Activated CD4-positive, alpha-beta T cell treated with anti-CD3 and anti-CD28 coated beads for 24 hours (primary cell): ENCODE measurements at places on chromosomes 5 and 9.

GRCh38 chr5:148376198-148376597 is 7.6 kb upstream of the FBXO38 start:
- DNase-seq: no peak

DNA sequence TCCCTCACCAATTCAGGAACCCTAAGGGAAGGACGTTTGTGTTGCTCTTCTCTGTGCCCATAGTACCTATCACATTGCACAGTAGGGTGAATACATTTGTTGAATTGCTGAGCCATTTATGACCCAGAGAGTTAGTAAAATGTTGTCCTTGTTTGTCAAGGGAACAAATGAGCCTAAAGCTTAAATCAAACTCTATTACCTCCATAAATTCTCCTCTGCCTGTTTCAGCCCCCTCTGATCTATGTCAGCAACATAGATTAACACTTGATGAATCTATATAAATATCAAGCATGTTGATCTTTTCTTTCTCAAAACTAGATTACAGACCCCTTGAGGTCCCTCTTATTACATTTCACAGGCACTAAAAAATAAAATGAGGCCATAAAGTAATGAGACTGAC is 7.1 kb downstream of the SLC1A1 start:
- DNase-seq: no peak

GRCh38 chr9:109520475-109521132 is 22.5 kb upstream of the PTPN3 start:
- peak; percentile 27 for DNase-seq

DNA sequence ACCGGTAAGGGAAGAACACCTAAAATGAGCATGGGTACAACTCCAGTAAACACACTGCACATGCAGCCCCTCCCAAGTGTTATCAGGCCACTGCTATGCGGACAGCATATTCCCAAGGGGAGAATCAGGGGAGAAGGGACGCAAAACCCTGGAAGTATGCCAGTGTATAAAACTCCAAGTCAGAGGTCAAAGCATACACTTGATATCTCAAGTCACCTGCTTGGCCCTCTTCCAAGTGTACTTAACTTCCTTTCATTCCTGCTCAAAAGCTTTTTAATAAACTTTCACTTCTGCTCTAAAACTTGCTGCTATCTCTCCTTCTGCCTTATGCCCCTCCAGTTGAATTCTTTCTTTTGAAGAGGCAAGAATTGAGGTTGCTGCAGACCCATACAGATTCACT is 408.1 kb downstream of the HTR1A start:
- no peak for DNase-seq

GRCh38 chr9:110606179-110606790 is 26.7 kb upstream of the SVEP1 start:
- DNase-seq: no peak

- DNase-seq: no peak
Measured at GRCh38 chr9:113598883-113599282, 135.4 kb downstream of the RGS3 start.

DNA sequence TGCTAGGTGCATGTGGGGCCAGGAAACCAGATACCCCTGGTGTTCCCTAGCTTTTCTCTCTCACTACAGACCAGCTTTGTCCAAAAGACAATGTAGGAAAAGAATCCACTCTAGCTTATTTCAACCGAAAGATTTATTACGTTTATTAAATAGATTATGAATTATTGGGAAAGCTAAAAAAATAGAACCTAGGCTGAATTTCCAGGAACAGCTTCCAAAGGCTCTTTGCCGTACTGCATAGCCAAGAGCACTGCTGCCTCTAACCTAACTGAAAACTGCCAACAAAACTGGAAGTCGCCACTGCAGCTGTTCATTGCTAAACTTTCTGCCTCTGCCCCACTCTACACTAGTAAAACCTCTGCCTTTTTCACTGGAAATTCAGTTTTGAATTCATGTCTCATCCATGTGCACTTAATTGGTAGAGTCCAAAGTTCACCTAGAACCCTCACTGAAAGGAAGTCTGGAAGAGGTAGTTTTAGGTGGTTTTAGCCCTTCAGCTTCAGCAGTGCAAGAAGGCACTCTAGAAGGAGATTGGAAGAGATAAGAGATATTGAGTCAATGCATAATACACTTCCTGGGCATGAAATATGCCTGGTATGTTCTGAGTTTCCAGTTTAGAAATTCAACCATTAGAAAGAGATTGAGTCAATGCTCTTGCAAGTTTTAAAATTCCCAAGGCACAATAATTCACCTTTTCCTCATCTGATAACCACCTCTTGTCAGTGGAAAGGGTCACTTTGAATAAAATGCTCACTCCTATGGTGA is 927.9 kb downstream of the MAT2B start:
- DNase-seq: no peak

DNA sequence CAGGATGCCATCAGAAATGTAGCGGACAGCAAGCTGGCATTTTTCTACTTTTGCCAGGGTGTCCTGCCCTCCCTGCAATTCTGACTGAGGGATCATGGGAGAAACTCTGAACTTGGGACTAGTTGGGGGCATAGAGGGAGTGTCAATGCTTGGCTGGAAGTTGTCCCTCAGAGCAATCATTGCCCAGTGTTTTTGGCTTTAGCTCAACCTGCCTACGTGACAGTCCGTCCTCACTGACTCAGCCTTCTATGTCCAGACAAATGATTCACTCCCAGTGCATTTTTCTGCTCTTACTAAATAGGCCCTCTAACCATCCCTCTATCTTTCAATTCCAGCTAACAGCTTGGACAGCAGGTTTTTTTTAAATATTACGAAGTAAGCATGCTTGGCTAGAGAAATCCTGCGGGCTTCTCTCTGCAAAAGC is 627.4 kb downstream of the TLR4 start:
- no peak for DNase-seq

GRCh38 chr5:171525085-171525484 is 105.6 kb downstream of the FGF18 start:
- DNase-seq: no peak

GRCh38 chr5:168097876-168098653 is 193.4 kb upstream of the WWC1 start:
- DNase-seq: no peak

DNA sequence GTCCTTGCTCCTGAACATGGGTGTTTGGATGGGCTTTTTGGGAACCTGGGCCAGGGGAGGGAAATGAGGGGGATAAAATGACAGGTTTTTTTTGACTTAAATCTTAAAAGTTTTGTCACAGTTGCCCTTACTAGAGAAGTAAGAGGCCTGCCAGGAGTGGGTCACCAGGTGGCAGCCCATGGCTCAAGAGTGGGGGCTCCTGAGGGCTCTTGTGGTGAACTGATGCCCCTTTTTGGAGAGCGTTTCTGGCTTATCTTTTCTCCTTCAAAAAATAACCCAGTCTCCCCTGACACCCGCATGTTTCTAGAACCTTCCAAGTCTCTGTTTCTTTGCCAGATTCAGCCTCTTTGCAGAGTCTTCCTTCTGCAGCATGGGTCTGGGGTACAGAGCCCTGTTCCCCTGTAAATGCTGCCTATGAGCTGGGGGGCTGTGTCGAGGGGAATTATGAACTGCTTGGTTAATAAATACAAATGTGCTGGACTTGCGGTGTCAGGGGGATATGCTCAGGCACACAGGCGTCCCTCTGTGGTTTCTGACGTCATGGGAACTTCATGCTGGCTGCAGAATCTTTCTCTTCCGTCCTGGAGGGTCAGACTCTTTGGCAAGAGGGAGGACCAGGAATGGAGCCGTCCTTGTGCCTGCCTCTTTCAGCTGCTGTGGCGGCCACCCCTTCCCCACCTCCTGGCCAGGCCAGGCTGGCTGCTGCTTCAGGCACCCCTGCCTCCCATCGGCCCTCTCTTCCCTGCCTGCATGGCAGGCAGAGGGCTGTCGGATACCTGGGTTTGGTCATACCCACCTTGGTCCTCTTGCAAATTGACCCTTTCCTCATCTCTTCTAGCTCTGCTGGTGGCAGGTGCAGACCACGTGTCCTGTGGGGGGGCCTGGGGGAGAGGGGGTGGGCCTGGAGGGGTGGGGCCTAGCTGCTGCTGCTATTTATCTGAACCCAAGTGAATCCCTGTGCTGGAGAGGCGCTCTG is 30.1 kb downstream of the PTPA start:
- no peak for DNase-seq

- no peak for DNase-seq
Measured at GRCh38 chr9:131582056-131582455, 36.7 kb downstream of the PRRT1B start.

- DNase-seq: no peak
Measured at GRCh38 chr5:18202164-18202563, 567.9 kb downstream of the TAF11L14 start.

DNA sequence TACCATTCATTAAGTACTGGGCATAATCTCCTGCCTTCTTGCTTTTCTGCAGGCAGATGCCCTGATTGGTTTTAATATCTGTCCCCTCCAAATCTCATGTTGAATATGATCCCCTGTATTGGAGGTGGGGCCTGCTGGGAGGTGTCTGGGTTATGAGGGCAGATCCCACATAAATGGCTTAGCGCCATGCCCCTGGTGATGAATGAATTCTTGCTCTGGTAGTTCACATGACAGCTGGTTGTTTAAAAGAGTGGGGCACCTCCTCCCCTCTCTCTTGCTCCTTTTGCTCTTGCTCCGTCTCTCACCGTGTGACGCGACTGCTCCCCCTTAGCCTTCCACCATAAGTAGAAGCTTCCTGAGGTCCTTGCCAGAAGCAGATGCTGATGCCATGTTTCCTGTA is 564.0 kb upstream of the BRINP1 start:
- DNase-seq: no peak

DNA sequence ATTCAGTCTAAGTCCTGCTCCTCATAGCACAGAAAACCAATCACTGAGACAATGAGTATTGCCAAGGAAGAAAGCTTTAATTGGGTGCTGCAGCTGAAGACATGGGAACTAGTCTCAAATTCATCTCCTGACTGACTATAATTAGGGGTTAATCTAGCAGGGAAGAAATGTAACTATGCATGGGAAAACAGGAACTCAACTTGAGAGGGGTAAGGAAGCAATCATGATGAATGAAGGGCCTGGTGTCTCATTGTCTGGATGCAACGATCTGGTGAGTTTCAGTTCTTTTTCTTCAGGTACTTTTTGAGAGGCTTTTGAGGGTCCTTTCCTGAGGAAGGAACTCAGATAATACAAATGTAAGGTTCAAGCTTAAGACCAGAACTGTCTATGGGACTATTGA is 24.0 kb upstream of the OCLN start:
- no peak for DNase-seq

DNA sequence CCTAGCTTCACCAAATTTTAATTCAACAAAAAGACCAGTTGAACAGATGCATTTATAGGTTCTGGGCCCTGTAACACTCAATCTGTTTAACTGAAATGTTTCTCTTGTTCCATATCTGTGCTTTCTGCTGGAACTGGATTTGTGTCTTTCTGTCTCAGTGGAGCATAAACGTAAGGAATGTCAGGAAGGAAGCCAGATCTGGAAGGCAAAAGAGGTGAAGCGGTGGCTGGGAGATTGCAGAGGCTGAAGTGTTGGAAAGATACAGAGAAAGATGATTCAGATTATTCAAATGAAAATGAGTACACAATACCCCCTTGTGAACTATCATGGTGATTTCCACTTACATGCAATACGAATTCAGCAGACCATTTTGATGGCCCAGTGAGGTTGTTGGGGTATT is 406.8 kb downstream of the BRINP1 start:
- DNase-seq: no peak

GRCh38 chr5:94796586-94796985 is 178.1 kb downstream of the SLF1 start:
- DNase-seq: no peak

DNA sequence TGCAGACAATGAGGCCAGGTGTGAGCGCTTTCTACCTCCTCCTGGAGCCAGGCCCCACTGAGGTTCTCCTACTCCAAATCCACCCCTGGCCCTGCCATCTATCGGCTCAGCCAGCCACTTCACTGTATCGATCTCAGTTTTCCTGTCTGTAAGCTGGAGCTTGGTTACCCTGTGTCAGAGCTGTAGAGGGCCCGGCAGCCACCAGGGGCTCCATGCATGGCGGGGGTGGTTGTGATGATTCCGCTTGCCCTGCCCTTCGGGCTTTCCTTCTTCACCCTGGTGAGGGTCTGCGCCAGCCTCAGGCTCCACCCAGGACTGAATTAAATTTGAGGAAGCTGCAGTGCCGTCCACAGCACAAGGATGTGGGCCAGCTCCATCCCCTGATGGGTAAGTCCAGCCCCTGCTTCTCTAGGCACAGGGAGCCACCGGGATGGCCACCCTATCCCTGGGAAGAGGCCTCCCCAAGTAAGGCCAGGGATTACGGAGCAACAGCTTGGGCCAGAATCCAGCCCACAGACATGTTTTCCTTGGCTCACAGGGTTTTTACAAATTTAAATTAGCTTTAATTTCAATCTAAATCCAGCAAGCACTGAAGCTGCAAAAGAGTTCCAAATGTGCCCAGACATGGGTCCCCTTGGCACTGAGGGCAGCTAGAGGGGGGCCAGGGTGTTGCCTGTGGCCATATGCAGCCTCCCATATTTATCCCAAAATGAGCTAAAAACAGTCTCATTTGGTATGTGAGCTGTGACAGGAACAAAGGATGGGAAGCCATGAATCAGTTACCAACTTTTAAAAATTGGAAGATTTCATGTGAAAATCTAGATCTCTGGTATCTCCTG is 89.1 kb upstream of the FBXW11 start:
- DNase-seq: no peak

DNA sequence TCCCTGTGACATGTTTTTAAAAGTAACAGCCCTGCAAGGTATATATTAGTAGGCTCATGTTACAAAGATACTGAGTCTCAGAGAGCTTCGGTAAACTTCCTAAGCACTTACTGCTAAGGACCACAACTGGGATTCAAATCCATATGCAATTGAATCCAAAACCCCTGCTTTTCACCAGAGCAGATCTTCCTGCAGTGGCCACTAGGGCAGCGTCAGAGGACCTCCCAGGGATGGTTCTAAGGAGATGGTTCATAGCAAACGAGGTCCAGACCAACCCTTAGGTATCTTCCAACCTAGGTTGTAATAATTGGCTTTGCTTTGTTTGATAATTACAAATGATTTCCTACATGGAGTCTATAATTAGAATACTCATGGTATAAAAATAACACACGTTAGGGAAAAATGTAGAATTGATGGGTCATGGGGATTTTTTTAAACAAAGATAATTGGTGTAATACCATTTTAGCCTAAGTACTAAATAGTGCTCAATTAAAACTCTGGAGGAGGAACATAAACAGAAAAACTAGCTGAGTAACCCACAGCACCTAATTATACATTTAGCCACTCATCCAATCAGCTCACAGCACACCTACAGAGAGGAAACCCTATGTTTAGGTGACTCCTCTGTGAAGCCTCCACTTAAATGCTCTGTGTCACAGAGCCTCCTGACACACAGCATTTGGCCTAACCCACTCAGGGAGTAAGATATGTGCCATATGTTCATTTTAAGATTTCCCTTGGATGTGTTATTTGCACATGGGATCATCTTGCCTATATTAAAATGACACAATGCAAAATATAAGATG is 10.0 kb upstream of the CAST start:
- no peak for DNase-seq

GRCh38 chr9:108775901-108776306 is 79.9 kb downstream of the ACTL7B start:
- DNase-seq: no peak
